ENCODE measurements at places on chromosomes 2 and 18.
A peak's percentile ranks its signal among the peaks of the same experiment; 100 is the strongest.

GRCh38 chr18:8707556-8708300, 2.4 kb downstream of the MTCL1 start:
- DNase-seq = no peak

DNA sequence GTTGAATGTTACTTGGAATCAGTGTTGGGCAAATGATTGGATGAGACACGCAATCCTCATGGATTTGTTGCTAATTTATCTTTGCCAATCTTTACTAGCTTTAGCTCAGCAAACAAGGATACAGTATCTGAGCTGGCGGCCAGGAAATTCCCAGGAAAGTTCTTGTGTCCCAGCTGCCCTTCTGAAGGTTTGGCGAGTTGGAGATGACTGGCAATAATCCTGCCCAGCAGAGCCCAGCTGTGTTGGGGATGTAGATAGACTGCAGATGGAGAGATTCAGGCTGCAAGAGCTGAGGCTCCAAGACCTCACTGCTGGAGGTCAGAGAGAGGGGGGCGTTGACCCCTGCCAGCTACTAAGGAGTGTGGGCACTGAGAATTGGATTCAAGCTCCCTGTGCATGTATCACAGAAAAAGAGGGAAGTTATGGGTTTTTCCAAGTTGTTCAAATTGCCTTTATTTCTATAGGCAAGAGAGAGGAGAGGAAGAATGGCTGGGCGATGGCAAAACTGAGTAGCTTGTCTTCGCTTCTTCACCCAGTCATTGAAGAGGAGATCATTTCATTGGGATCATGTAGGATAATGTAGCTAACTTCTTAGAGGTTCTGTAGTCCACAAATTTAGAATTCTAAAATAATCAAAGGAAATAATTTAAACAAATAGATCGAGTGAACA, 506.8 kb upstream of the LRATD1 start:
- no peak for DNase-seq

DNA sequence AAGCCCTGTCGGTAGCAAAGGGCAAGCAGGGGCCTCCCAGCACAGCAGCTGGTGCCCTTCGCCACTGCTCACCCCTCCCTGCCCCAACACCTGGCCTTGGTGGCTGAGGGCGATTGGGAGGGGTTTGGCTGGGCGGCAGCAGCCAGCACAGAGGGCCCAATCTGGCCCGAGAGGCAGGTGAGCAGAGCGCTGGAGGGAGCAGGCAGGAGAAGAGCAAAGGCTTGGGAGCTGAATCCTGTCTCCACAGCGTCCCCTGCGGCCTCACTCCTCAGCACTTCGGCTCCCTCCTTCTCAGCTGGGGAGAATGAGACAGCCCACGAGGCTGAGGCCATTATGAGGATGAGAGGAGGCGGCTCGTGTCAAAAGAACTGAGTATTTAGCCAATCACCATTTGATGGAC, 74.9 kb upstream of the TAF1B start:
- no peak for DNase-seq

- DNase-seq = no peak
These were observed 43.5 kb upstream of the TMEM247 start for GRCh38 chr2:46435796-46436360.

DNA sequence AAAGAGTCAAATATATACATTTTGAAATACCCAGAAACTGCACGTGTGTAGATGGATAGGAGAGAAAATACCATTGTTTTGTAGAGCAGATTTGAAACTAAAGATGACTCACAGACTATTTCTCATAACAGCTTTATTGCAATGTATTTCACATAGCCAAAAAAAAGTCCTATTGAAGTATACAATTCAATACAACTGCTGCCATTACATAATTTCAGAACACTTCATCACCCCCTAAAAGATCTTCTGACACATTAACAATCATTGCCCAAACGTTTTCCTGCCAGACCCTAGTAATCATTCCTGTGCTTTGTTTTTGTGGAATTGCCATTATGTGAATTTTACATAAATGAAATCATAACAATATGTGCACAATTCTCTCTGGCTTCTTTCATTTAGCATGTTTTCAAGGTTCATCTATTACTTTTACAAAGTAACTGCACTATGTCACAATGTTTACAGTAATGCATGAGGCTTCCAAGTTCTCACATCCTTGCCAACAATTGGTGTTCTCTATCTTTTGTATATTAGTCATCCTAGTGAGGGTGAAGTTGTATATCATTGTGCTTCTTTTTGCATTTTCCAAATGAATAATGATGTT, 378.6 kb upstream of the CWC22 start:
- peak; percentile 53 for DNase-seq

- peak; percentile 29 for DNase-seq
These were observed 391.1 kb downstream of the NCKAP5 start for GRCh38 chr2:133177196-133177595.

- no peak for DNase-seq
These were observed 62.0 kb downstream of the TPGS2 start for GRCh38 chr18:36766836-36767235.

DNA sequence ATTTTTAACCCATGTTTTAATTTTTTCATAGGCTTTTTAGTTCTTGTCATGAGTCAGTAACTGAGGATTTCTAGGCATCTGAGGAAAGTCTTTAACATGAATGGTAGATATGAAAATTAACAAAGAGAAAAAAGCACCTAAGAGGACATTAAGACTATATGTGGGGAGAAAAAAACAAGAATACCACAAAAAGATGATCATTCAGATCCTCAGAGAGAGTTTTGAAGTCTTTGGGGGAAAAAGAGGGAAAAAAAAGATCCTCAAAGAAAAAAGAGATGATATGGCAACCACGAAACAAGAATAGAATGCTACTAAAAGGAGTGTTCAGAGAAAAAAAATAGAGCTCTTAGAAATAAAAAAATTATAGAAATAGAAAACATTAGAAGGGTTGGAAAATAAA, 8.1 kb downstream of the DRC1 start:
- DNase-seq = no peak

DNA sequence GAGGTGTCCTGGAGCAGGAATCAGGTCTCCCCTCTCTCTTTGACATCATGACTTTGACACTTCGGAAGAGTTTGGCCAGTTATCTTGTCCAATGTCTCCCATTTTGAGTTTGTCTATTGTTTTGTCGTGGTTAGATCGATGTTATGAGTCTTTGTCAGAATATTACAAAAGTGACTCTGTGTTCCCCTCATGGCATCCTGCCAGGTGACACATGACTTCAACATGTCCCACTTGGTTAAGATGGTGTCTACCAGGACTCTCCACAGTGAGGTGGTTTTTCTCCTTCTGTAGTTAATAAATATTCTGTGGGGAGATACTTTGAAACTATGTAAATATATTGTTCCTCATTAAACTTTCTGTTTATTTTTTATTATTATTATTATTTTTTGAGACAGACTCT, 76.6 kb upstream of the BZW1 start:
- DNase-seq = no peak

DNA sequence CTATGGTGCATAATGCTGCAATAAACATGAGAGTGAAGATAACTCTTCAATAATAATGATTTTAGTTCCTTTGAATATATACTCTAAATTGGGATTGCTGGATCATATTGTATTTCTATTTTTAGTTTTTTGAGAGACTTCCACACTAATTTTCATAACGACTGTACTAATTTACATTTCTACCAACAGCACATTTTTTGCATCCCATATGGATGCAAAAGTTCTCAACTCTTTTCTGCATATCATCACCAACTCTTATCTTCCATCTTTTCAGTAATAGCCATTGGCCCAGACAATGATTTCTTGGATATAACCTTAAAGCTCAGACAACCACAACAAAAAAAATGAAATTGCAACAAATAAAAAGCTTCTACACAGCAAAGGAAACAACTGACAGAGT, 1082.4 kb downstream of the CNTNAP5 start:
- no peak for DNase-seq

DNA sequence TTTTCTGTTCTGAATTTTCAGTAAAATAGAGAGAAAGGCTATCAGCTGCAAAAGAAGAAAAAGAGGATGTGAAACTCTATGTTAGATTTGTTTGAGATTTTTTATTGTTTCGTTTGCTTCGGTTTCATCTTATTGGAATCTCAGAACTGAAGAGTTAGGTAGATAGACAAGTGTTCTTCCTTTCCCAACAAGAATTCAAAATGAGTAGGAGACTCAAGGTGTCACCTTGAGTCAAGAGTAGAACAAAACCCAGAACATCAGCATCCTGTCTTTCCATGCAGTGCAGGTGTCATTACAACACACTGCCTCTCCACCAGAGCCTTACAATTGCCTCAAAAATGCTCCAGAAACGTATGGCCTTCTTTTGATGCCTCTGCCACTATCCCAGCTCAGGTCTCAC, 21.1 kb downstream of the NBAS start:
- DNase-seq = no peak

All from AG04450 (cell line).